ENCODE measurements at places on chromosomes 5 and 9.

DNA sequence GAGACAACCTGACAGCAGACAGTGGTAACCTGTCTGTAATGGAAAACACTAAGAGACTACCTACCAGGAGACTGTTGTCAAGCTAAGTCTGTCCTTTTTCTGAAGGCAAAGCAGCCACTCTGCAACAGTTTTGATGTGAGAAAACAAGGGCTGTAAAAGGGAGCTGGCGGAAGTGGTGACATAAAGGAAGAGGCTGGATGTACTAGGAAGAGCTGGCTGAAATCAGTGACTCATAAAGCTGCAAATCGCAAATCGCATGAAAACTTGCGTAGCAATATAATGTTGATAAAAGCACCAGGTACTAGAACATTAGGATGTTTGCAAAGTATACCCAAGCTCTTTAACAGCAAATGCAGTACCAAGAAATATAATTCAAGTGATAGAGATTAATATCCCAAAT lies 1.4 kb downstream of the NSUN2 start:
- no peak for DNase-seq

- no peak for DNase-seq
These were observed 4.8 kb downstream of the RETREG1 start for GRCh38 chr5:16612007-16612406.

DNA sequence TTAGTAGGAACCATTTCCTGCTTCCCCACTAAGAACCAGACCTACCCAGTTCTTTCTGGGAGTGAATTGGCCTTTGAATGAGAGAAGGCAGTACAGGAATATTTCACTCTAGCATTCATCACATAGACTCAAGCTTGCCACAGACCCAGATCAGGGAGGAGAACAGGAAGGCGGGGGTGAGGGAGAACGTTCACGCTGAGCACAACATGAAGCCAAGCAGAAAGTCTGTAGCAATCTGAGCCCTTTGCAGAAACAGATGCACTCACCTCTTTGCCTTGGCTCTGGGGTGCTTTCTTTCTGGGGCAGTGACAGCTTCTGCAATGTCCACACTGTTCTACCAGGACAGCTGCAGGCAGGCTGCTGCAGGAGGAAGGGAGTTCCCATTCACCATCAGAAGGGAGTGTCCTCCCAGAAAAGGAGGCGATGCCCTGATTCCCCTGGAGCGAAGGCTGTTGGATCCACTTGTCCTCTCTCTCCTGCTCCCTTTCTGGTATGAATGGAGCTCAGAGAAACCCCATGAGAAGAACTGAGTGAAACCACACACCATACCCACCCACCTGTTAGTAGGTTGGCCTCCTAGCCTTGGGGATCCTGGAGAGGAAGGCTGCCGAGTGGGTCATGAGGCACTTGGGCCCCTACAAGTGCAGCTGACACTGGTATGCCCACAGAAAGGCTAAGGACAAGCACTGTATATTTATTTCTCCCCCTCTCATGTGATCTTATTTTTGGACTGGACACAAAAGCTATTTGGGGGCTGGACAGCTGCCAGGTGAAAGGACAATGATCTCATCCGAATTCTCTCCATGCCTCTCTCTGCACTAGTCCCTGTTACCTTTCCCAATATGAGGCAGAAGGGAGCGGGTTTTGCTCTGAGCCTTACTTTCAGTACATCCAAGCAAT lies 11.7 kb upstream of the FGF1 start:
- DNase-seq: no peak

DNA sequence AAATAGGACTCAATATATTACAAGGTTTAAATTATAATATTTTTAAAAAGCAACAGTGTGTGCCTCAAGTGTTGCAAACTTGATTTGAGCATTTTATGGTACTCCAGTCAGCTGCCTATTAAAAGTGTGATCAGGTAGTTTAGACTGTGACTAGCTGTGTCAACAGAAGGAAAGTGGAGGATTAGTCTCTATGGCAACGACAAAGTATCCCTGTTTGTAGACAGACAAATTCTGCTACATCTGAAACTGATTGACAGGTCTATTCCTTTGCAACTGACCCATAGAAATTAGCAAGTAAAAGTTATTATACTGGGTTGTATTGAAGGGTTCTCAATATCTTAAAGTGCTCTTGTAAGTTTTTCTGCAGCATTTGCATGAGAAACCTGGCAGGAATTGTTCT lies 249.8 kb upstream of the ARRDC3 start:
- DNase-seq: no peak

GRCh38 chr5:157610990-157611389 lies 35.4 kb upstream of the ADAM19 start:
- DNase-seq: no peak

DNA sequence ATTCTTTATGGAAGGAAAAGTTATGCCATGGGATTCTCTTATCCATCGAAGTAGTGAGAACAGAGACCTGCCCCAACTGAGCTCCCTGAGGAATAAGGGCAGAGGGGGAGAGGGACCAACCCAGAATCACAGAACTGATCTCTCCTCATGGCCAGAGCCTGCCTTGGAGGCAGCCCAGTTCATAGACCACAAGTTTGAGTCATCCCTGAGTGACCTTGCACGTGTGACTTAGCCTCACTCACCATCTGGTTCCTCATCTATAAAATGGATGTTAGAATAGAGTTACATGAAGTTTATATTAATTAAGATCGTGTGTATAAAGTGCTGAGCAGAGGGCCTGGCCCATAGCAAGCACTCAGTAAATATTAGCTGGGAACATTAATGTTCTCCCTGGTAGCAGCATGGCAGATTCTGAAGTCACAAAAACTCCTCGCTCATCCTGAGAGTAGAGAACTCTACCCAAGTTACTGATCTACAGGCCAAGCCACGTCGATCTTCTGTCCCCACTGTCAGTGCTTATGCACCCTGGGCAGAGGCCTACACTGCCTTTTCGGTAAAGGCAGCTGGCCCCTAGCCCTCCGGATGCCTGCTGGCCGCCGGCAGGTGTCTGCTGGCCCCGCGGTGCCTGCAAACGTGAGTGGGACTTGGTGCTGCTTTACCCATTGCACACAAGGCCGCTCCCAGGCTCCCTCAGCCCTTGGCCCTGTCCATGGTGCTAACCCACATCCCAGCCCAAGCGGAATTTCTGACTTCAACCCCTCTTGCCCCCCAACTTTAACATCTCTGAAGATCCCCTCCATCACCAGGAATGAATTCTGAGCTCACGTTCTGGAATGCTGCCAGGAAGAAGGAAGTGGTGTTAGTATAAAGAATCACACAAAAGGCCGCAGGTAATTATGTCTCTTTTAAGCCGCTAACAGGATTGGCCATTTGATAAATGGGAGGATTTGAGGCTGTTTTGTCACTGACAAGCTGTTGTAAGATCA lies 61.1 kb upstream of the ARAP3 start:
- no peak for DNase-seq

DNA sequence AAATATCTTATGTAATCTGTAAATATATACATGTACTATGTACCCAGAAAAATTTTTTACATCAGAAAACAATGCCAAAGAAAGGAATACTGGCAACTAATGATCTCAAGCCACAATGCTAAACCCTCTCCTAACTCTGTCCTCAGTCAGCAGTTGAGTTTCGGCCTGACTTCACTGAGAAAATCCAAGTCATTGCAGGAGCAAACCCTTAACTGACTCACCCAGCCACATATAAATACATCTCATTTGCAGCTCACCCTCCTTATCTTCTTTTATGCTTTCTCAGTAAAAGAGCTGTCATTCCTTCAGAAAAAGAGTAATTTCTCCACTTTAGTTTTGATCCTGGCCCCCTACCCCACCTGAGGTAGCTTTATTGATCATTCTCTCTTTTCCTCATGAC lies 46.1 kb upstream of the TMED7 start:
- no peak for DNase-seq

- no peak for DNase-seq
These were observed 401.6 kb upstream of the ZNF608 start for GRCh38 chr5:125148076-125148475.

DNA sequence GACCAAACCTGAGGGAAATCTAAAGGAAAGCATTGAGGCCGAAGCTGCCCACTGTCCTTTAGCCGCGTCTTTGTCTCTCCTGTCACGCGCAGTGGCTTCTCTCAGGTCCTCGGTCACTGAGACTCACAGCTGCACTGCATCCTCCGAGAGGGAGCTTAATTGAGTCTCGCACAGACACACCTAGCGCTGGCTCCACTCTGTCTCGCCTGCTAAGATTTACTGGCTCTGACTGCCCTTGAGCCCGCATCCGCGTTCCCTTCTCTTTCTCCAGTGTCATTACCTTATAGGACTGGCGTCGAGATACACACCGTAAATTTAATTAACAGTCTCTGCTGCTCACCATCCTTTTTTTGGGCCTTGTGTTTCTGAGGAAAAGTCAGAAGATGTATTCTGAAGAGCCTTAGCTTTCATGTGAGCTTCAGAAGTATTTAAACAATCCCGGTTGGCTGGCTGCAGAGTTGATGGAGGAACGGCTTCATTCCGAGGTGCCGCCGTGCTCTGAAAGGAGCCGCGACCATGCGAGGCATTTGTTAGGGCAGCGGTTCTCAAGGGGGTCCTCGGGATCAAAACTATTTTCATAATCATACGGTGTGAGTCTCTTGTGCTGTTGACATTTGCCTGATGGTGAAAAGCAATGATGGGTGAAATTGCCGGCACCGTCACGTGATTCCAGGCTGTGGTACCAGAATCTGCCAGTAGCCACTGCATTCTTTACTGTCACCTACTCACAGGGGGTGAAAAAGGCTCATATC lies 58.3 kb downstream of the GPR107 start:
- DNase-seq: no peak

GRCh38 chr9:69420611-69421270 lies 95.7 kb downstream of the ENTREP1 start:
- no peak for DNase-seq

GRCh38 chr9:135989722-135990467 lies 28.7 kb upstream of the UBAC1 start:
- no peak for DNase-seq

DNA sequence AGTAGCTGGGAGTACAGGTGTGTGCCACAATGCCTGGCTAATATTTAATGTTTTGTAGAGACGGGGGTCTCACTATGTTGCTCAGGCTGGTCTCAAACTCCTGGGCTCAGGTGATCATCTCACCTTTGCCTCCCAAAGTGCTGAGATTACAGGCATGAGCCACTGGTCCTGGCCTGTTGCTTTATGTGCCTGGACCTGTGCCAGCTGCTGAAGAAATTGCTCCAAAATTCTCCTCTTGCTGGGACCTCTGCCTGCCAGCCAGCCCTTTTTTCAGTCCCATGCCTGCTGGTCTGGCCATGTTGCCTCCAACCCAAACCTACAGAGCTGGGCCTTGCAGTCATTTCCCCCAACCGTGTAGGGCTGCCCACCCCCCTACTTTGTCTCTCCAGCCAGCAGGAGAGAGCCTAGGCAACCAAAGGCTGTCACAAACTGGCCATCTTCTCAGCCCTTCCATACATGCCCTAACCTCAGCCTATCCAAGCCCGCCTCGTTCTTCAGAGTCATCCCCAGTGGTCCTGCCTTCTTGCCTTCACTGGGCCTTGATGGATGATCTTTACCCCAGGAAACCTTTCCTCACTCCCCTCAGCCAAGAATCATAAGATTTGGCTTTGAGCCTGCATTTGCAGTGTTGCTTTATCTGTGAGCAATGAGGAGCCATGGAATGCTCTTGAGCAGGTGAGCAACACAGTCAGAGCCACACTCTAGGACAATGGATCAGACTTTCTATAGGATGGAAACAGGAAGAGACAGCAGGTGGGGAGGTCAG lies 27.4 kb upstream of the SYNPO start:
- DNase-seq: no peak

GRCh38 chr5:173498286-173498685 lies 118.2 kb downstream of the BOD1 start:
- DNase-seq: no peak

GRCh38 chr5:148416921-148417320 lies 33.2 kb downstream of the FBXO38 start:
- no peak for DNase-seq

DNA sequence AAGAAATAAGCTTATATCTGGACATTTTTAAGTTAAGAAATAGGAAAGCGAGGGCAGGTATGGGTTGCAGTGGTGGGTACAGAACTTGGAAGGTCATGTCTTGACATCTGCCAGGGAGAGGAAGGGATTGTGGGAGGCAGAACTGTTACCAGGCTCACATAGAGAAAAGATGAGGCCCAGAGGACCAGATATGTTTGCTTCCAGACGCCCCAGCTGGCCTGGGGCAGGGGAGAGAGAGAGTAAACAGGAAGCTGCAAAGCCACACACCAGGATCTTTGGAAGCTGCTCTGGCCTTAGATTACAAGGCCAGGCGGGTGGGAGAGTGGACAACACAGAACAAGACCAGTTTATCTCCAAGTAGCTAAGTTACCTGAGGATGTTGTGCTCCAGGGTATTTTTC lies 71.2 kb downstream of the MARCHF11 start:
- no peak for DNase-seq

- no peak for DNase-seq
These were observed 607.1 kb downstream of the TLE1 start for GRCh38 chr9:81082221-81082620.

DNA sequence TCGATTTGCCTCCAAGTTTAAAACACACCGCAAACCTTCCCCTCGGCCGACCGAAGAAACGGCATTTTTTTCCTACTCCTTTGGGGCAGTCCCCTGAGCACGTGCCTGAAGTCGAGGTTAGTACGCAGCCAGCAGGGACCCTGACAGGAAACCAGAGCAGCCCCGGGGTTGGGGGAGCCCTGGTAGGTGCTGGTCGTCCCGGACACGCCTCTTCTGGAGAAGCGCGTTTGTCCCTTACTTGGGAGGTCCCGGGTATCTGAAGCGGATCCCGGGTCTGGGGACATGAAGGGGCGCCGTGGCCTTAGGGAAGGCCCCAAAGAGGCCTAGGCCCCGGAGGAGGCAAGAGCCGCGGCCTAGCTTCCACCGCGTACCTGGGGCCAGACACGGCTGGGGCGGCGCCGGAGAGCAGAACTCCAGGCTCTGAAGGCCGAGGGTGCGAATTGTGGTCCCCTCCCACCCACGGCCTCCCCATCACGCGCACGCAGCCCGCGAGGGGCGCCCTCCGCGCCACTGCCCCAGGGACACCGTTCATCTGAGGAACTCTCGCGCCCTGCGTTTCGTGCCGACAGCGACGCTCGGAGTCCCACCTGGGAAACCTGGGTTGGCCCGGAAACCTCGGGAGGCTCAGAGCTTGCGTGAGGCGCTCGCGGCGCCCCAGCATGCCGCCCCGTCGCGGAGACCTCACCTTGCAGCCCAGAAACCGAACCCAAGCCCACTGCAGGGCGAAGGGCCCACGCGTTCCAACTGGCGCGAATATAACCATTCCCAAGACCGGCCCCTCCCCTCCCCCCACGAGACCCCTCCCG lies 10.4 kb downstream of the OTP start:
- no peak for DNase-seq

Measured in stimulated activated CD4-positive, alpha-beta T cell treated with anti-CD3 and anti-CD28 coated beads, TNF-alpha, amount 100 ng/mL, for 1 hour (primary cell).